ENCODE measurements at places on chromosomes 1 and 21.

DNA sequence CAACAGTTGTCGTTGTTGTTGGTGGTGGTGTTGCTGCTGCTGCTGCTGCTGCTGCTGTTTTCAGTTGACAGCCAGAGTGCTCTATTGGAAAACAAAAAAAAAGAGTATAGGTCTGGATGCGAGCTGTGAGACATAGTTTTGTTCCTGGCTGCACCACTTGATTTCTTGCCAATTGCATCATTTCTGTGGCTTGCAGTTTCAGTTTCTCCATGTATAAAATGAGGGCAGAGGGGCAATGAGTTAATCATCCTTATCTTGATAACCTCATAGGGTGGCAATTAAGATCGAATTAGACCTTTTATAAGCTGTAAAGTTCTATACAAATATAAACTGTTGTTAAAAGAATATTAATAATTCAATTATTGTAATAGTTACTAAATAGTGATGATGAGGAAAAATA, 156.7 kb downstream of the DMRTA2 start:
- no peak for DNase-seq

- DNase-seq, result no peak
These were observed 20.2 kb downstream of the COPA start for GRCh38 chr1:160322831-160323230.

- no peak for DNase-seq
These were observed at the start of gene HMGCS2 for GRCh38 chr1:119768778-119769177. HMGCS2 (minus strand) TSS chr1:119768905; CDS start chr1:119768844, 61 bp downstream.

DNA sequence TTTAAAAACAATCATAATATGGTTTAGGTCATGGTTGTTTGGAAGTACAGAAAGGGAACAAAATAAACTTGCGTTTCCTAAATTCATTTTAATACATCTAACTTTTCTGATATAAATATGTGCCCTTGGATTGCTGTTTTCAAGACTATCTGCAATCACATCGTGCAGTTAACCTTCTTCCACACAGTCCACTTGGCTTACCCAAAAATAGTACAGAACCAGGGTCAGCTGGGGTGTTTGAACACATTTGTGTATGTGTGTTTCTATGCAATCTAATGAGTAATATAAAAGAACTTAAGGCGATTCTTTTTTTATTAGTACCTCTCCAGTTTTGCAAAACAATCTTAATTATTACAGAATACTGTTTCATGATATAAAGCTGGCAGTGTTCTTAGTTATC, 19.9 kb downstream of the SAMSN1 start:
- no peak for DNase-seq

DNA sequence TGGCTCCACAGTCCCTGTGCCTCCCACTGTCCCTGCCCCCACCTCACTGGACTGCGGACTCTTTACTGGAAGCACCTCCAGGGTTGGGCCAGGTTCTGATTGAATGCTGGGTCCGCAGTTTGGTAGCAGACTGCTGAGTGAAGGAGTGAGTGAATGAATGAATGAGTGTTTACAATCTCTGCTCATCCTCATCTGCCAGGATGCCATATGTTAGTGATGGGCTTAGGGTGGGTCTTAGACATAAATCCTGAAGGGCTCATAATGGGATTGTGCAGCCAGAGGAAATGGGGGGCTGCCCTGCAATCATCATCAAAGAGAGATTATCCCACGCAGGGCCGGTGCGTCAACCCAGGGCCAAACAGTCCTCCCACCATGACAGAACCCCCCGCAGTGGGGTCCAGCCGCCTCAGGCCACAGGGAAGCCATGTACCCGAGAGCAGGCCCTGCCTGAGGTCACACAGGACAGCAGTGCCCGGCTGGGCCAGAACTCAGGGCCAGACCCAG, 26.1 kb downstream of the SLC1A7 start:
- no peak for DNase-seq

- DNase-seq, result no peak
These were observed 15.4 kb downstream of the SLC2A7 start for GRCh38 chr1:9010781-9011323.

DNA sequence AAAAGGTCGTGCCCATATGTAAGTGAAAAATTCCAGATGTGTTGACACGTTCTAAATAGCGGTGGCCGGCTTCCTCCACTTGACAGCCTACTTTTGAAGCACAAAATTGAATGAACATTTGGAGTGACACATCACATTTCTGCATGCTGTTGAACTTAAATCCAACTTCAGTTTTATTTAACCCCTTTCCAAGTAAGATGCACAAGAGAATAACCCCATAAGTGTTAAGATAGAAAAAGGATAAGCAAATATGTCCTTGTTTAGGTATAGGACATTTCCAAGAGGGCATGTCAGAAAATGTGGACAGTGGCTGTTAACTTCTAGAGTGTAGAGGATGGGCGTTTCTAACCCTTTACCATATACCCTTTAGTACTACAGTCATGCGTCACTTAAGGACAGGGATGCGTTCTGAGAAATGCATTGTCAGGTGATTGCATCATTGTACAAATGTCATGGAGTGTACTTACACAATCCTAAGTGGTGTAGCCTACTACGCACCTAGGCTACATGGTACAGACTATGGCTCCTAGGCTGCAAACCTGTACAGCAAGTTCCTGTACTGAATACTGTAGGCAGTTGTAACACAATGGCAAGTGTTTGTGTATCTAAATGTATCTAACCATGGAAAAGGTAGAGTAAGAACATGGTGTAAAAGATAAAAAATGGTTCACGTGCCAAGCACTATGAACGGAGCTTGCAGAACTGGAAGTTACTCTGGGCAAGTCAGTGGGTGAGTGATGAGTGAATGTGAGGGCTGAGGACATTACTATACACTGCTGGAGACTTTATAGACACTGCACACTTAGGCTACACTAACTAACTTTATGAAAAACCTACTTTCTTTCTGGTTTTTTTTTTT, 9.3 kb upstream of the FAM89A start:
- DNase-seq, result no peak

DNA sequence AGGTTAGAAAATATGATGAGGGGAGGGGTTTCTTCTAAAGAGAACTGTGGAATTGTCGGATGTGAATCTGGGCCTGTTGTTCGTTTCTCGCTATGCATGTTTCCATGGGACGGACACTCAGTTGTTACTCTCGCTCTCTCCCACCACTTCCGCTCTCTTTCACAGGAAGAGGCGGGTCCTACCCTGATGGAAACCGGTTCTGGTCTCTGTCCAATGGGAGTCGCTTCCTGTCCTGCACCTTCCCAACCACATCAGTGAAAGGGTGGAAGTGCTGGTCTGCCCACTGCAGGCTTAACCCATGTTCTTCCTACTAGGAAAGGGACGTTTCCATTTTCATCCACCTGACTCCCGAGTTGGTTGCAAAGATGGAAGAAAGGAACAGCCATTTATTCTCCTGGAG, 119.4 kb downstream of the KCNJ15 start:
- DNase-seq, result no peak

DNA sequence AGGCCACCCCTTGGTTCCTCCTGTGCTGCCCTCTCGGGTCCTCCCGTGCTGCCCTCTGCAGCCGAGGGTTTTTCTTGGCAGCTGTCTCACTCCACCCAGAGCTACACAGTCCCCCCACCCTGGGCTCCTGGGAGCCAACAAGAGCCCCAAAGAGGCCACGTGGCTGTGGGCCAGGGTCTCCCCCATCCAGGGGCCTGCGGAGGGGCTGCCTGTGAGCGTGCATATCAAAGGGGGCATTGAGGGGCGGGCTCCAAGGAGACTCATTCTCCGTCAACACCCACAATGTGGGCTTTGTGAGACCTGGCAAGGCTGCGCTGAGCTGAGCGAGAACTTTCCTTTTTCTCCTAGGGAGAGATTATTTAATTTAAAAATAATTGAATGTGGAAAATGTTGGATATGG, 108.7 kb upstream of the ARHGEF16 start:
- no peak for DNase-seq

- no peak for DNase-seq
These were observed 172.6 kb downstream of the PLA2G4A start for GRCh38 chr1:187001198-187001889.

DNA sequence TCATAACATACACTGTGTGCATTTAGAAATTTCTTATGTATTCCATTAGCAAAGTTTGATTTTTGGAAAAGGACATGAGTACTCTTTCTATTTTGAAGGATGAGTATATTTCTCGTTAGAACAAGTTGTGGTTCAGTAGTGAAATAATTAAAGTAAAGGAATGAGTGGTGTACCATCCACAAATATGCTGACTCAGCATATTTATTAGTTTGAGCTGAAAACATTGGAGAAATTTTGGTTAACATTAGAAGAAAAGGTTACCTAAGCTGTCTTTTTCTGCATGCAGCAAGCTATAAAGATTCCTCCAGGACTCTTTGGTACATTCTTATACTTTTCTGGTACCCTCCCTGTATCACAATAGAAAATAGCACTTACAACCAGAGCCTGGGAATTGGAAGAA, 5.7 kb upstream of the OR2L5 start:
- DNase-seq, result no peak

All from hippocampal formation (tissue), 2 donors.